Activated naive CD8-positive, alpha-beta T cell treated with anti-CD3 and anti-CD28 coated beads for 36 hours (primary cell): ENCODE measurements at places on chromosomes 3 and 15. TPM values are rescaled to one million over a fixed set of nuclear protein-coding genes. Genes with fewer than 3 reads are reported as not detected.

The BCHE gene
- not detected for total RNA-seq

The THBS1 gene
- 0.62 TPM for total RNA-seq

The HYAL1 gene
- not detected for total RNA-seq

The P2RY13 gene
- total RNA-seq, result not detected

The GOLGA6A gene
- not detected for total RNA-seq

The SKIC8 gene
- total RNA-seq, result 73.8 TPM
